ENCODE measurements at places on chromosomes 1 and 21.

GRCh38 chr1:40770296-40771070, 13.1 kb upstream of the KCNQ4 start:
- DNase-seq, result no peak

DNA sequence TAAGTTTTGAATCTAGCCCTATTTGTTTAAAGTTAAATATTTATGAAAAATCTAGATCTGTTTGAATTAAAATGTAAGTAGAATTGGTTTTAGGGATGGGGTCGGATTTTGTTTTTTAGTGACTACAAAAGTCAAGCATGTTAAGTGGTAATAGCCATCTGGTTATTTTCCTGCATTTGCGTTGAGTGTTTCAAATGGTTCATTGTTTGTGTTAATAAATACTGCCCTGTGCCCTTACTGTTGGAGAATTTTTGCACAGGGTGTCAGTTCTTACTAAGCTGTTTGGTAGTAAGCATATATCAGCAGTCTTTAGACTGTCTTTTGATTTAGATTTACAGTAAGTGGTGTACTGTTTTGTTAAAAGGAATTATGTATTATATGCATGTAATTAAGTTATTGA, 46.1 kb upstream of the TARS2 start:
- no peak for DNase-seq

DNA sequence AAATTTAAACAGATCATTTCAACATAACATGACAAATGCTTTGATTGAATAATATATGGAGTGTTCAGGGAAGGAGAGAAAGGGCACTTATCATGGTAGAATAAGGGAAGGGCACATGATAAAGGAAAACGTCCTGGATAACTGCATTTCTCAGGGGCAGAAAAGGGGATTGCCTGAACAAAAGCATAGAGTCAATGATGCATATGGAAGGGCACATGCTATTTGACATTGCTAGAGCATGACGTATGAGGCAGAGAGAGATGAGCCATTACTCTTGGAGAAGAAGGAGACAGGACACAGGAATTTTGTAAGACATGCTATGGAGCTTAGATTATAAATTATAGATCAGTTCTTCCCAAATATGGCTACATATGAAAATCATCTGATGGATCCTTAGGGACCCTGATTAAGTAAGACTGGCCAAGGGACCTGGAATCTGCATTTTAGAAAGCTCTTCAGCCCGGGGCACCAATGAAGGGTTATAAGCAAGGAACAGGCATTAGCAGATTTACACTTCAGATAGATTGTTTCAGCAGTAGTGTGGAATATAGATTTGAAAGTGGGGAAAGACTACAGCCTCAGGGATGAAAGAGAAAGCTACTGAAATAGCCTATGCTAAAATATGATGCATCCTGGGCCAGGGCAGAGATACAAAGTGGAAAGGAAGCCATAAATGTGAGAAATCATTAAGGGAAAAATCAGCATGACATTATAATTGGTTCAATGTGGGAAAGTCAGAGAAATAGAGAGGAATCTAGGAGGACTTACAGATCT, 21.3 kb downstream of the FMO2 start:
- DNase-seq, result no peak

DNA sequence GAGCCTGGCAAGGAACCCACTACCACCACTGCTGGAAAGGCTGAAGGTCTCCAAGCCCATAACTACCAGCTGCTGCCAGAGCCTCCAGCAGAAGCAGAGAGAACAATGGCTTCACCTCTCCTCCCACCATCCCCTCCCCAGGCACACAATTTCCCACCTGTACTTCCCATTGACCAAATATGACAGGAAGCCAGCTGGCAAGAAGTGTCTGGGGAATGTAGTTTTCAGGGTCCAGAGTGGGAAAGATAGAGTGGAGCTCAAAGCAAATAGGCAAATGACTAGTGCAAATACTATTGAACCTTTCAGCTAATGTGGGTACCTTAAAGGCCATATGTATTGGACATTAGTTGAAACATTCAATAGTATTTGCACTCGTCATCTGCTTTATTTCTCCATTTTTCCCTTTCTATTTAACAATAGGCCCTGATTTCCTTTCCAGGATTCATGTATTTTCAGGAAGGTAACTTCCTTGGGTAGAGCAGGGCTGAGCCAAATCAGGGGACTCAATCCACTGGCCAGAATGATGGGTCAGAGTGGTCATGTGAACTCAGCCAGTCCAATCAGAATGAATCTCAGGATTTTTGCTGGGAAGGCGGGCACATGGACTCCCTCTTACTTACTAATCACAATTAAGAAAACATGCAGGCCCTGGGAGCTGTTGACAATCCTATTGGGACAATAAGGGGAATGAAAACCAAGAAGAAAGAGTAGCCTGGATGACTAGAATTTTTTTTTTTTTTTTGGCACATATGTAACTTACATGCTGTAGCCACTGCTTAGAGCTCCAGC, 12.1 kb upstream of the NFYC start:
- DNase-seq, result no peak

DNA sequence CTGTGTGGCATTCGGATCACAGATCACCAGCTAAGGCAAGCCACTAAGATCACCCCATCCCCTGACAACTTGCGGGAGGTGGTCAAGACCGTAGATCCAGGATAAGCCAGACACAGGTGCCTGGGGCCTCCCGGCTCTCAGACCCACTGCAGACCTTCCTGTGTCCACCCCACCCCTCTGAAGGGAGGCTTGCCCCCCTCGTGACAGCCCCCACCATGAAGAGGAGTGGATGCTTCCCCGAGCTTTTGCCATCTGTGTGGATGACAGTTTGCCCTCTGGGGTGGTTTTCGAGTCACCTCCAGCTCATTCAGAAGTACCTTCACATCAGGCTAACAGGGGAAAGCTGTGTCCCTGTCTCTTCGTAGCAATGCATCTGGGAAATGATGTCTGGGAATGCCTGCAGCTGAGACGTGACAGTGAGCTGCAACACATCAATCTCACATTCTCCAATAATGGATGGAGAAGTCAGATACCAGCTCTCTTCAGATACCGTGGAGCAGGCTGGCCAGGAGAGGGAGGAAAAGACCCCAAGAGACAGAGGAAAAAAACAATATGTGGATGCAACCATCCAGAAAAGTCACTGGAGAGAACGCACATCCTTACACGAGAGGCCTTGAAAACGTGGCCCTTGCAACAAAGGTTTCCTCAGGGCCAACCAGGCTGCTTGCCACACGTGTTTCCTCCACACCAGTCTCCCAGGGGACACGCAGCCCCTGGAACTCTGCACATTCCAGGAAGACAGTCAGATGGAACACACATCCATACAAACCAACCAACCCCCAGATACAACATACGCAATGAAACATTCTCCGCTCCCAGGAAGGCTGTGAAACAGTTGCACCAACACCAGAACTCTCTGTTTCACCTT, 20.4 kb upstream of the FHAD1 start:
- no peak for DNase-seq

Data from inflammatory macrophage treated with lipopolysaccharide for 1 hour (primary cell).